ENCODE measurements at places on chromosomes 12 and 14. TPM values are rescaled to one million over a fixed set of nuclear protein-coding genes. Genes with fewer than 3 reads are reported as not detected.

GRCh38 chr14:84591827-84592445 lies 938.0 kb upstream of the FLRT2 start:
- no peak for DNase-seq

GRCh38 chr12:15196678-15197505 lies 24.3 kb downstream of the RERG start:
- DNase-seq = no peak

Gene FAM90A1
- not detected for total RNA-seq

DNA sequence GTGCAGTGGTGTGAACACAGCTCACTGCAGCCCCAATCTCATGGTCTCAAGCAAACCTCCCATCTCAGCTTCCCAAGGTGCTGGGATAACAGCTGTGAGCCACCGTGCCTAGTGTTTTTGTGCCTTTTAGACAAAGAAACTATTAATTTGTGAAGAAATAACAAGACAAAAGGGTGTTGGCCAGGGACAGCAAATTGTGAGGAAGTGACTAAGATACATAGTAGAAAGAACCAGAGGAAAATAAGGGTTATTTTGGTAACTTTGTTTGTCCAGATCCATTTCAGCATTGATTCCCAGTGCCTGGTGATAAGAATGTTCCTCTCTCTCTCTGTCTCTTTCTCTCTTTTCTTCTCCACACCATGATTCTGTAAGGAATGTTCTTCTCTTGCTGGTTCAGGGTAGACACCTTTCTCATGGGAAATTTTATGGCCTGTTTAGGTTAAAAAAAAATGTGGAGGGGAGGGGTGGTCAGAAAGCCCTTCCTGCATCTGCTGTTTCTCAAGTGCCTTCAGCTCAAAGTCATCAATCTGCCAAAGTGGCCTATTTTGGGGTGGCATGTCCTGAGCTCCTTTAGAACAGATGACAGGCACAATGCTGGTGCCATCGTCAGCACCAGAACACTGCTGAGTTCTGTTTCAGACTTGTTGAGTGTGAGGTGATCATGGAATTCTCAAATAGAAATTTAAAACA lies 184.4 kb upstream of the EEA1 start:
- no peak for DNase-seq

- no peak for DNase-seq
Measured at GRCh38 chr12:68560851-68561422, 49.8 kb upstream of the RAP1B start.

DNA sequence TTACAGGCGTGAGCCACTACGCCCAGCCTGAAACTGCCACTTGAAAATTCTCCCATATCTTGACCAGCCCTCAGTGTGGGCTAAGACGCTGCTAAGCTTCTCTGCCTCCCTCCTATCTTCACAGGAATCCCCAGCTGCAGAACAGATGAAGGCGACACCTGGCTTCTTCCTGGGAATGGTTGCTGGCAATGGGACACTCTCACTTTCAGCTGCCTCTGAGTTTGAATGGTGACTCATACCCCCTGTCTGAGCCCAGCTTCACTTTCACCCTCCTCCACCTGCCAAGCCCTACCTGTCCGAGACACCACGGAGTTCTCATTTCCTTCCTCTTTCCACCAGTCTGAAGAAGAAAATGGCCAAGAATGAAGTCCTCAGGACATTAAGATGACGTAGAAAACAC lies 18.3 kb upstream of the VASH1 start:
- DNase-seq = no peak

GRCh38 chr12:76020281-76020680 lies 11.3 kb downstream of the PHLDA1 start:
- peak; percentile 75 for DNase-seq

Gene CCDC196
- not detected for total RNA-seq

Gene NID2
- total RNA-seq = 0.23 TPM

Gene STAT2
- 30.6 TPM for total RNA-seq

DNA sequence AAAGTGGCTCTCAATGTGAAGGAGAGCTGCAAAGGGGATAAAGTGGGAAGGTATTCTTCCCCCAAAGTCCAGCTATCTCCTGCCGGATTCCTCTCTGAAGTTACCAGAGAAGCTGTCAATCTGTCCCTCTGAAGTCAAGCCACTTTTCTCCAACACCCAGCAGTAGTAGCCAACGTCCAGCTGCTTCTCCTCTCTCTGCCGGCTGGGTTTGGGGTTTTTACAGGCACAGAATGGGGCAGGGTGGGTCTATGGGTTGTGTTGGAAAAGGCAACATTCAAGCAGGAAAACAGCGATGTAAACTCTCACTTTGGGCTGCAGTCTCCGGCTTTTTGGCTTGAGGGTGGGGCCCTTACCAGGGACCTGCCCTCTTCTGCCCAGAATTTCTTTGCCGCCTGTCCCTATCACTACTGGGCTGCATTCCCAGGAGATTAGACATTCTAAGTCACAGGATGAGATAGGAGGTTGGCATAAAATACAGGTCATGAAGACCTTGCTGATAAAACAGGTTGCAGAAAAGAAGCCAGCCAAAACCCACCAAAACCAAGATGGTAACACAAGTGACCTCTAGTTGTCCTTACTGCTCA lies 16.3 kb downstream of the CAPZA3 start:
- DNase-seq = no peak

Gene PIWIL1
- total RNA-seq = not detected

DNA sequence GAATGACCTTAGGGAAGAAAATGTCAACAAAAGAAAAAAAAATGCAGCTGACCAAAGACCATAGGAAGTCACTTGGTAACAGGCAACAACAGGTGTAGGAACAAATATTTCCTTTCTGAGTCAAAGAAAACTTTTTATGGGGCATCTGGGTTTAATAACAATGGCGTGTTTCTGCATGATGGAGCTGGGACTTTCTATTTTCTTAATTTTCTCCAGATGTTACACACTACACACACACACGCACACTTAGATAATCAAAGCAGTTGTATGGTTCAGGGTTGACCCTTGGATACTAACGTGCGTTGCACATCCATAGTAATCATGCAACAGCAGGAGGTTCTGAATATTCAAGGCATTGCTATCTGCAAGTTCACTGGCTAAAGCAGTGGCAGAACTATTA lies 47.9 kb upstream of the NTF3 start:
- DNase-seq = no peak

GRCh38 chr12:27998658-27999057 lies 26.1 kb upstream of the PTHLH start:
- DNase-seq = no peak

DNA sequence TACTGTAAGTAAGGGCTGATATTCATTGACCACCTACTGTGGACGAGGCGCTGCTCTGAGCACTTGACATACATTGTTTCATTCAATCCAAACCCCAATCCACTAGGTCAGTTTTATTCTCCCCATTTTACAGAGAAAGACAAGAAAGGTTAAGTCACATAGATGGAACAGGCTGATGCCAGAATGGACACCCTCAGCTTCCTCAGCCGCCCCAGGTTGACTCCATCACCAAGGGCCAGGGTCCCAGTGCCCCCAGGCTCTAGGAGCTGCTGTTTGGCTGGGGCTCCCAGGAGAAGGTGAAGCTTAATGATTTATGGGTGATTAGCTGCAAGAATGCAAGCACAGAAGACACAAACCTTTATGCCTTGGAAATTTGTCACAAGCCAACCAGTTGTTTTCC lies 671 bp upstream of the AQP2 start:
- DNase-seq = no peak

GRCh38 chr14:101234244-101234937 lies 326.9 kb upstream of the DIO3 start:
- no peak for DNase-seq

DNA sequence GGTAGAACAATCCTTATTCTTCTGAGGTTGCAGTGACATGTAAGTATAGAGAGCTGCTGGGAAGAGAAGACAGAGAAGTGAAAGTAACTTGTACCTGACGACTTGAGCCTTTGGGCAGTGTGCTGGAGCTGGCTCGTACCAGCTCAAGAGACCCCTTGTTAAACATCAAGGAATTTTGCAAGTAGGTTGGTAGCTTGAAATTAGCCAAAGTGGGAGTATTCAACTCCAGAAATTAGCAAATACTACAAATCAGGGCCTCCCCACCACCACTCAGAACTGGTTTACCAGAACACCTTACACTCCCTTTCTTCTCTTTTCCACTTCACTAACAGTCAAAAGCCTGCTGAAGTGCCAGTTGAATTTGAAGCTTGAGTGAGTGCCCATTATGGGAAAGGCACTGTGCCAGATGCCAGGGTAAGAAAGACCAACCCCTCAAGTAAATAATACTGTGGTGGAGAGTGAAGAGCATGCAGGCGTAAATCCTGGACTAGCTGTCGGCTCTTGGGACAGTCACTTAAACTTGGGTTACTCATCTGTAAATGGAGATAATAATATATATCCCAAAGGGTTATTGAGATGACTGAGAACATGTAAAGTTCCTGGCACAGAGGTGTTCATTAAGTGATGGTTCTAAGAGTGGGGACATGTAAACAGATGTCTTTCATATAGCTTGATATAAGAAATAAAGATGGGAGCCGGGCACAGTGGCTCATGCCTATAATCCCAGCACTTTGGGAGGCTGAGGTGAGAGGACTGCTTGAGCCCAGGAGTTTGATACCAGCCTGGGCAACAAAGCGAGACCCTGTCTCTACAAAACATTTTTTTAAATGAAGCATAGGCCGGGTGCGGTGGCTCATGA lies 27.0 kb upstream of the EID3 start:
- peak; percentile 56 for DNase-seq

- DNase-seq = no peak
Measured at GRCh38 chr12:66692986-66693385, 14.1 kb upstream of the GRIP1 start.

GRCh38 chr14:85093631-85094330 lies 436.2 kb upstream of the FLRT2 start:
- DNase-seq = no peak

Gene SLCO1B1
- 0.36 TPM for total RNA-seq

GRCh38 chr12:1878695-1879094 lies 39.8 kb downstream of the CACNA2D4 start:
- no peak for DNase-seq

DNA sequence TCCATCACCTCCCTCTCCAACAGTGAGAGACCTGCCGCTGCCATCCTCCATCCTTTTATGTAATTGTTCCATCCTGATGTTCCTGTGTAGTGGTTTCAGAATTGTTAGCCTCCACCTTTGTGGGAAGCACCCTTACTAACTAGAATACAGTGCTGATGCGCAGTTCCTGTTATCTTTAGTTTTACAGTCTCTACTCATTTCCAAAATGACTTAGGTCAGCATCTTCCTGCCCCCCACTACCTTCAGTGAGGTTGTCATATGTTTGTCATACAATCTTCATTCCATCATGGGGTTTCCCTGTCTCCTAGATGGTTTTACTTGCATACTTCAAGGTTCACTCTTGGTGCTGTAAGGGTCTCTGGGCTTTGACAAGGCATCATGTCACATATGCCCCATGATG lies 69.8 kb downstream of the EML1 start:
- DNase-seq = no peak

GRCh38 chr12:71955970-71956369 lies 17.3 kb downstream of the TPH2 start:
- no peak for DNase-seq

Gene EIF4B
- 417 TPM for total RNA-seq

DNA sequence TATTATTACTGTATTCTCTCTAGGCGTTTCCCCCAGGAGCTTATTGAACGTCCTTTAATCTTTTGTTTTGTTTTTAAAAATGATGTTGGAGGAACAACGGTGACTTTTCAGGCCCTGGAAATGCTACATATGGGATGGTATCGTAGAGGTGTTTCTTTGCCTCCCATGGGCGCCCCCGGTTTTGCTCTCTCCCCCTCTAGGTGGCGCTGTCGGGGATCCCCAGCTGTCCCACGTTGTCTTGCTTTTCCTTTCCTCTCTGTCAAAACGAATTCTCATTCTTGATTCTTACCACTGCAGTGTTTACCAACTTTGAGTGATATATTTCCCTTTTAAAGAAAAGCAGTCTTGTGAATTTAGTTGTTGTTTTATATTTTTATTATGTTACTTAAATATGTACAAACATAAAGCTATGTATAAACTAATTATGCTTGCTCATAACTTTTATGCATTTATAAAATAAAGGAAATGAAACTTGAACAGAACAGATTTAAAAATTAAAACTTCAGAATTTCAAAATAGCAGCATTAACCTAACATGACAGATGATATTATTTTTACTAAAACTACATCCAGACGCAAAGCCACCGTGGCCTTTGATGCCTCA lies 171.9 kb downstream of the RGS6 start:
- DNase-seq = peak; percentile 32

DNA sequence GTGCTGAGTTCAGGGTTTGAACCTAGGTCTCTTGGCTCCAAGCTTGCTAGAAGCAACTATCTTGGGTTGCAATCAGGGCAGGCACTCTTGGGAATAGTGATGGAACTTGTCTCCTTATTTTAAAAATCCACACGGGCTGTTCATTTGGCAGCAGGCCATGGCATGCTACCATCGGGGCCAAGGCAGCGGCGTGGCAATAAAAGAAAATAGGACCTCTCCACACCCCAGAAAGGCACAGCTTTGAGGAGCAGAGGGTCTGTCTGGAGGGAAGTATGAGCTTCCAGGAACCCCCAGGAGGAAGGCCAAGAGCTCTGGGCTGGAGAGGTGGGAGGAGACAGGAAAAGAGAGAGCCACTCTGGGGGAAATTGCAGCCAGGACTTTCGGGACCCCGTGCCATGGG lies 15.3 kb downstream of the RPS6KL1 start:
- no peak for DNase-seq

GRCh38 chr12:57896434-57897201 lies 44.7 kb upstream of the ATP23 start:
- DNase-seq = peak; percentile 43

GRCh38 chr12:116864371-116865160 lies 16.7 kb downstream of the HRK start:
- DNase-seq = no peak

DNA sequence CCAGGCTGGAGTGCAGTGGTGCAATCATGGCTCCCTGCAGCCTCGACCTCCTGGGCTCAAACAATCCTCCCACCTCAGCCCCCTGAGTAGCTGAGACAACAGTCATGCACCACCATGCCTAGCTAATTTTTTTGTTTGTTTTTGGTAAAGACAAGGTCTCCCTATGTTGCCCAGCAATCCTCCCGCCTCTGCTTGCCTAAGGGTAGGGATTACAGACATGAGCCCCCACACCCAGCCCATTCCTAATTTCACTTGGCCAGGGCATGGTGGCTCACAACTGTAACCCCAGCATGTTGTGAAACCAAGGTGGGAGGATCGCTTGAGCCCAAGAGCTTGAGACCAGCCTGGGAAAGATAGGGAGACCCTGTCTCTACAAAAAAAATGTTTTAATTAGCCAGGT lies 9.1 kb downstream of the DAD1 start:
- DNase-seq = no peak

DNA sequence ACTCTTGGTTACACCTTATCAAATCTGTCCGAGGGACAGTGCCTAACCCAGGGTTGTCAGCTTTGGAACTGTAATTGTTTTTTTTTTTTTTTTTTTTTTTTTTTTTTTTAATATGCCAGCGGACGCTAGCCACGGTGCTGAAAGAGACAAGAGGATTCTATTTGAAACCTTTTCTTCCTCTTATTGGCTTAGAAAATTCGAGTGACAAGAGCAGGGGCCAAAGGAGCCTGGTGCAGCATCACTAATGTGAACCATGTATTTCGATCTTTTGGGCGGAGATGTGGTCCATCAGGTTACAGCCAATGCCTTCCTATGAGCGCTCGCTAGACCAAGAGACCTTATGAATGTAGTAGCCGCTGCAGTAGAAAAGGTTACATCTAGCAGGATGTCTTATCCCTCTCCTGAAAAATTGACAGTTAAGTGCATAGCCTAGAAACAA lies 922 bp downstream of the PTPRR start:
- DNase-seq = no peak

Measured in HT-29 (cell line).